CD8-positive, alpha-beta memory T cell (primary cell): ENCODE measurements at places on chromosomes 5 and 9.

DNA sequence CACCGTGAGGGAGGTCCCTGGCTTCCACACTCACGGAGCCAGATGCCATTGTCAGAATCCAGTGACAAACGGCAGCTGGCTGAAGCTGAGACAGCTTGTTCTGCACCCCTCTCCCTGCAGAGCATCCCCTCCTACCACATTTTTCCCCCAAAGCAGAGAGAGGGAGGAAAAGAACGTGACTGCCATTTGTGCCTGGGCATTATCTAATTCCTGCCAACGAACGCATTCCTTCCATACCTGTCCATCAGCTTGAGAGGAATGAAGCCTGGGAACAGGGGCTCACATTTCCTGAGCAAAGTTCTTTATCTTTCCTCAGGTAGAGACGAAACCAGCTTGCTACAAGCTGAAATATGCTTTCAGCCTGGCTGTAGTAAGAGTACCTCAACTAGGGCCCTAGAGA lies 175.4 kb downstream of the SLIT3 start:
- H3K4me3 ChIP-seq, result no peak overlapping the region
- no peaks in the 10 kb centered on the region for H3K4me1 ChIP-seq
- H3K36me3 ChIP-seq, result no peaks in the 10 kb centered on the region

- H3K27me3 ChIP-seq, result no peaks in the 10 kb centered on the region
- no peak overlapping the region for H3K27ac ChIP-seq
- no peaks in the 10 kb centered on the region for H3K36me3 ChIP-seq
- H3K4me1 ChIP-seq, result no peaks in the 10 kb centered on the region
- no peak overlapping the region for H3K4me3 ChIP-seq
- DNase-seq, result no peak
Observed at GRCh38 chr5:151684690-151685361, 1.9 kb downstream of the SPARC start.

DNA sequence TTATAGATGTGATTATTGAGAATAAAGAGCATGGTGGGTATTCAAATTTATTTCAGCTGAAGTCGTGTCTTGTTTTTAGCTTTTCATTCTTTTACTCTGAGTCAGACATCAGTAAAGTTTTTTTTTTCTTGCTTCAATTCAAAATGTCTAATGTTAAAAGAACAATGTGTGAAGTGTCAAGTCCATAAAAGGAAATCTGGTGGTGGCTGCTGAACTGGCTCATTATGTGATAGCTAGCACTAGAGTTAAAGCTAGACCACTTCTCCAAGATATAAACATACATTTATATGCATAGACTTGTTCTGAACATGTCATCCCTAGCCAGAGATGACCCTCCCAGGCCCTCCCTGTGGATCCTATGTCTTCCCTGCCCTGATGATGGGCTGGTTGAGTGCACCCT lies 338.3 kb downstream of the RAB3C start:
- no peak for DNase-seq
- H3K36me3 ChIP-seq, result no peaks in the 10 kb centered on the region
- no peaks in the 10 kb centered on the region for H3K4me1 ChIP-seq
- H3K27ac ChIP-seq, result no peak overlapping the region
- no peaks in the 10 kb centered on the region for H3K27me3 ChIP-seq

DNA sequence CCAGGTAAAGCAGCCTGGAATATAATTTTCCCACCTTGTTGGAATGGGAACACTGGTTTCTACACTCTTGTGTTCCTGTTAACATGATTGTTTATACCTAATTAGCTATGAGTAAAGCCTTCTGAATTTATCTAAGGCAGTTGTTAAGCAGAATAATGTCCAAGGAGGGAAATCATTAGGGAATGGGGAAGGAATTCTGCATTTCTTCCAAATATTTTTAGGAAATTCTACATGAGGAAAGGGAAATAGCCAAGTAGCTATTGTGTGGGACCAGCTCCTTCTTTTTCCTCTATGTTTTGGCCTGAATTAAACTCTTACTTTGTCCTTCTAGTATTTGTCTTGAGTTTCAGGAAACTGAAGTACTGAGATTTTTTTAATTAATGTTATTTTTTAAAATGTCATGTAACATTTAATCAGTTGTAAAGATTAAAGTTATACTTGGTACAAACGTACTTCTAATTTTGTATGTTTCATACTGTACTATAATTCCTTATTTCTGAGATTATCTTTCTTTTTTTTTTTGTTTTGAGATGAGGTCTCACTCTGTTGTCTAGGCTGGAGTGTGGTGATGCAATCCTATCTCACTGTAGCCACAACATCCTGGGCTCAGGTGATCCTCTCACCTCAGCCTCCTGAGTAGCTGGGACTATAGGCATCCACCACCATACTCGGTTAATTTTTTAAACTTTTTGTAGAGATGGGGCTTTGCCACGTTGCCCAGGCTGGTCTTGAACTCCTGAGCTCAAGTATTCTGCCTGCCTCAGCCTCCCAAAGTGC lies 28.5 kb downstream of the ANKDD1B start:
- no peak for DNase-seq
- no peaks in the 10 kb centered on the region for H3K4me1 ChIP-seq
- H3K36me3 ChIP-seq, result no peaks in the 10 kb centered on the region
- H3K4me3 ChIP-seq, result no peak overlapping the region

GRCh38 chr5:1378096-1378495 lies 33.2 kb upstream of the CLPTM1L start:
- H3K4me3 ChIP-seq, result no peak overlapping the region
- H3K27me3 ChIP-seq, result no peaks in the 10 kb centered on the region
- no peaks in the 10 kb centered on the region for H3K36me3 ChIP-seq
- peaks cover 13% of the 10 kb centered on the region for H3K4me1 ChIP-seq
- no peak for DNase-seq

GRCh38 chr9:100211476-100211875 lies 112.4 kb downstream of the INVS start:
- no peak overlapping the region for H3K4me3 ChIP-seq
- H3K4me1 ChIP-seq, result no peaks in the 10 kb centered on the region
- no peak for DNase-seq
- no peak overlapping the region for H3K27ac ChIP-seq
- H3K27me3 ChIP-seq, result no peaks in the 10 kb centered on the region
